ENCODE measurements at places on chromosomes 7 and 10.
A peak's percentile ranks its signal among the peaks of the same experiment; 100 is the strongest.

DNA sequence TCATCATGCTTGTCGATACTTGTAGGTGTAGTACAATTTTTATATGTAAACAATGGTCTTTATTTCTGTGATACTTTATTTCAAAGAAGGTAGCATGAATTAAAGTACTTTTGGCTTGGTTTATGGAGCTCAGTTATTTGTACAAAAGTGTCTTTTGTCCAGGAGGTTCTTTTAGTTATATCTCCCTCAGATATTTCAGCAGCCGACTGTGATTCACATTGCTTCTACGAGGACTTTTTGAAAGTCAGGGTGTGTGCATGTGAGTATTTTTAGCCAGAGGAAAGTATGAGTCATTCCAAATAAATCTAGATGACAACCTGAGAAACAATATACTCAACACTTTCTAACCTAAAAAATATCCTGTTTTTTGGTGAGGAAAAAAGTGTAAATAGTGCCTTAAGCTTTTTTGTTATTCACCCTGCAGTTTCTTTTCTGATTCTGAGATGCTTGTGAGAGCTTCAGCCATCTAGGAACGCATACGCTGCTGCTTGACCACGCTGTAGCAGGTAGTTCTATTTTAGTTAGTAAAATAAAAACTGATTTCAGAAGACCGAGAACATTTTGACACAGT, 595 bp upstream of the SUN1 start:
- peak; percentile 95 for DNase-seq

- no peak for DNase-seq
Observed at GRCh38 chr10:79479283-79479909, 32.9 kb upstream of the EIF5AL1 start.

- peak; percentile 83 for DNase-seq
Observed at GRCh38 chr7:155785536-155785935, 26.7 kb downstream of the SHH start.

- DNase-seq = no peak
Observed at GRCh38 chr7:15719311-15719710, 32.8 kb upstream of the MEOX2 start.

DNA sequence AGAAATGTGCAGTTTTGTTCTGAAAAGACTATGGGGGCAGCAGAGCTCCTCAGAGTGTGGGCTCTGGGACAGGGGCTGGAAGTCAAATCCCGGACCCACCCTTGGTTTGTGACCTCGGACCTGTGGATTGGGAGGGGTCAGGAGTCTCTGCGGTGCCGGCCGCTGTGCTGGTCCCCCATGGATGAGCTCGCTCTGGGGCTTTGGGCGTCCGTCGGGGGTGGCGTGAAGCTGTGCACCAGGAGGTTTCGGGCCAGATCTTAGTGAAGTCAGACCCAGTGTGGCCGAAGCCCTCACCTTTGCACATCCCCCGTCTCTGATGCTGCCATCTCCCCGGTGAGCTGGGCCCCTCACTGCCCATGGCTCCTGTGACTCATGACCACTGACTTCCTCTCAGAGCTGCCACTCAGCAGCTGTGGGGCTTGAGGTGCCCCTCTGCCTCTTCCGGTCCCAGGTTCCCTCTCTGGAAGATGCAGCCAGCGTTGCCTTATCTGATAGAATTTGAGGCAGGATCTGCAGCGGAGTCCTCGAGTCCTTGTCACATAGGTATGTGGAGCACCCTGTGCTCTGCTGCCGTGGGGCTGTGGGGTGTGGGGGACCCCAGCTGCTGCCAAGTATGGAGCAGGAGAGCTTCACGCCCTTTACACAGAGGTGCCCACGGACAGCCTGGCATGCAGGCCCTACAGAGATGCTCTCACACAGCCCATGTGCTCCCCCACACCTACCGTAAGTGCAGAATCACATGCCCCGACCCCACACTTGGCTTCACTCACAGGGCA, 11.4 kb upstream of the SCART1 start:
- DNase-seq = no peak

Data from lung microvascular endothelial cell (primary cell).